Suppressor macrophage treated with lipopolysaccharide for 4 hours (primary cell): ENCODE measurements at places on chromosomes 1 and 21.

GRCh38 chr1:180131510-180131909 lies 23.2 kb upstream of the QSOX1 start:
- DNase-seq, result peak; percentile 96

- DNase-seq, result peak; percentile 62
Observed at GRCh38 chr21:35578831-35579471, 481.4 kb downstream of the SETD4 start.

GRCh38 chr1:11629184-11630016 lies 24.8 kb downstream of the FBXO2 start:
- no peak for DNase-seq

DNA sequence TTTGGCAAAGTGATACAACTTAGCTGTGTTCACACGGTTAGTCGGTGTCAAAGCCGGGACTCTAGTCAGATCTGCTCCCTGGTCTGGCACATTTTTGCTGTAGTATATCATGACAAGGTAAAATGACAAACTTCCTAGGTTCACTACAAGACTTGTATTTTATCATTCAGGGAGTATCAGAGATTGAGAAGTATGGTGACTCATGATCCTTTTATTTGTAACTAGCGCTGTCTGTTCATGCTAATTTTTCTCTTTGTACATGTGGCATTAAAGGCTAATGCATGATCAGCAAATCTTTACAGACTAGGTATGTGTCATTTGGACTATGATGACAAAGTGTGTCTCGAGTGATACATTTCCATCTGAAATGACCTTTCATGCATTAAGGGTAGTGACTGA lies 326.7 kb downstream of the SIPA1L2 start:
- no peak for DNase-seq

GRCh38 chr21:42997053-42997452 lies 22.7 kb downstream of the PKNOX1 start:
- DNase-seq, result peak; percentile 38

GRCh38 chr21:42171091-42172053 lies 47.6 kb upstream of the ABCG1 start:
- no peak for DNase-seq

DNA sequence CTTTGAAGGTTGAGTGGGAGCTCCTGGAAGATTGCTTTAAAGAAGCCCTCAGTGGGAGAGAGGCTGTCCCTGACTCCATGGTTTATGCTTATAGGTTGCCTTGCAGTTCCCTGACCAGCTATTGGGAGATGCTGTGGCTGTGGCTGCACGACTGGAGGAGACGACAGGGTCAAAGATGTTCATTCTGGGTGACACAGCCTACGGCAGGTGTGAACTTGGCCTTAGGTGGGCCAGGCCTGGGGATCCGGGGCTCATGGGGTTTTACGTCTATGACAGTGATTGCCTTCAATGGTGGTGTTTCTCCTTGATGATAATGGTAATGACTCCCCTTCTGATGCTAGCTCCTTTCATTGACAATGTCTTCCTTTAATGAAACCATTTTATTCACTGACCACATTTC lies 692 bp downstream of the DPH2 start:
- DNase-seq, result no peak

- no peak for DNase-seq
Observed at GRCh38 chr21:32494934-32495709, 82.6 kb downstream of the EVA1C start.

DNA sequence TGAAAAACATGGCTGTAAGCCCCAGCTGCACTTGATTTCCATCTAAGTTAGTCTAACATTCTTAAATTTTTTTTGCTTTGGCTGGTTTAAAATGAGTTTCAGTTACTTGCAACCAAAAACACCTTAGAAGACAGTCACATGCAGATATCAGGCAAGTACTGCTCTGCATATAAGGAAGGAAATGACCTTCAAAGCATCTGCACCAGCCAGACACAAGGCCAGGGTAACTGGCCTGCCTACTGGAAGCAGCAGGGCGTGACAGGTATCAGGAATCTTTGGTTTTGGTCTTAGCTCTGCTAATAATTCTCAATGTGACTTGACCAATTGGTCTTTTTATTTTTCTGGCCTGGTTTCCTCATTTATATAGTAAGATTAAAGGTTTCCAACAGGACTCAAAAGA lies 33.5 kb downstream of the SCYL3 start:
- no peak for DNase-seq

DNA sequence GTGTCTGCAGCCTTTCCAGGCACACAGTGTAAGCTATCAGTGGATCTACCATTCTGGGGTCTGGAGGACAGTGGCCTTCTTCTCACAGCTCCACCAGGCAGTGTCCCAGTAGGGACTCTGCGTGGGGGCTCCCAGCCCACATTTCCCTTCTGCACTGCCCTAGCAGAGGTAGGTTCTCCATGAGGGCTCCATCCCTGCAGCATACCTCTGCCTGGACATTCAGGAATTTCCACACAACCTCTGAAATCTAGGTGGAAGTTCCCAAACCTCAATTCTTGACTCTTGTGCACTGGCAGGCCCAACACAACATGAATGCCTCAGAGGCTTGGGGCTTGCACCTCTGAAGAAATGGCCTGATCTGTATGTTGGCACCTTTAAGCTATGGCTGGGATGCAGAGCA lies 6.8 kb downstream of the CRYZ start:
- DNase-seq, result no peak

GRCh38 chr1:118649369-118650106 lies 338.6 kb downstream of the TBX15 start:
- no peak for DNase-seq

DNA sequence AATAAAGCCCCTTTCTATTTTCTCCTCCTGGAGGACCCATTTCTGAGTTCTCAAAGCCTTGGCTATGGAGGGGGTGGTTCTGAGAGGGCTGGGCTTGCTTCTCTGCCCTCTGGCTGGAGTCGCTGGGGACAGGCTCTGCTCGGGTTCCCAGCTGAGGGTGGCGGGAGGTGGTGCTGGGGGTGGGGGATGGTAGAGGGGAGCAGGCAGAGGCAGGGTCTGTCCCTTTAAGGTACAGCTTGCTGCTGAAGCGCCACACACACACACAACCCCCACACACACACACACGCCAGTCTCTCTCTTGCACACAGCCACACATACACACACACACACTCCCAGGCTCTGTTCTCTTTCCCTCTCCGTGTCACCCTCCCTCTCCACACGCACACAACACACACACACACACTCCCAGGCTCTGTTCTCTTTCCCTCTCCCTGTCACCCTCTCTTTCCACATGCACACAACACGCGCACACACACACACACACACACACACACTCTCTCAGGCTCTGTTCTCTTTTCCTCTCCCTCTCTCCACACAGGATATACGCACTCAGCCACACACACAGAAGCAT lies 69.8 kb upstream of the SSBP3 start:
- no peak for DNase-seq

- no peak for DNase-seq
Observed at GRCh38 chr1:224637936-224638335, 21.8 kb downstream of the CNIH3 start.
